ENCODE measurements at places on chromosomes 2 and 18.

DNA sequence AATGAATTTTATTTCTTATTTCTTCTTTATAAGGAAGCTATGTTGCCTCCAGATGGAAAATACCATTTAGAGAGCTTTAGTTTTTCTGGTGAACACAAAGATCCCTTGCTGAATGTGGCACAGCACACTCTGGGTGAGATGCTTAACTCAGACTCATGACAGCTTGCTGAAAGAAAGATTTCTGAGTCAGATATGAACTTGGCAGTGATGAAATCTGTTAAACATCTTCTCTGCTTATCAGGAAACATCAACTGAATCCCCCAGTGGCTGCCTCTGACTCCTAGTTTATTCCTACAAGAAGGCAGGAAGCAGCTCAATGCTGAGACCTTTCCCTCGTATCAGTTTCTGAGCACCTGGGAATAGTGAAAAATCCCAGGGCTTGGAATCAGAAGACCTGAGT lies 162.8 kb downstream of the OSR1 start:
- DNase-seq = no peak

- DNase-seq = no peak
These were observed 3.7 kb upstream of the UGT1A6 start for GRCh38 chr2:233689031-233689430.

GRCh38 chr2:28068088-28068487 lies 177.6 kb downstream of the BABAM2 start:
- no peak for DNase-seq

DNA sequence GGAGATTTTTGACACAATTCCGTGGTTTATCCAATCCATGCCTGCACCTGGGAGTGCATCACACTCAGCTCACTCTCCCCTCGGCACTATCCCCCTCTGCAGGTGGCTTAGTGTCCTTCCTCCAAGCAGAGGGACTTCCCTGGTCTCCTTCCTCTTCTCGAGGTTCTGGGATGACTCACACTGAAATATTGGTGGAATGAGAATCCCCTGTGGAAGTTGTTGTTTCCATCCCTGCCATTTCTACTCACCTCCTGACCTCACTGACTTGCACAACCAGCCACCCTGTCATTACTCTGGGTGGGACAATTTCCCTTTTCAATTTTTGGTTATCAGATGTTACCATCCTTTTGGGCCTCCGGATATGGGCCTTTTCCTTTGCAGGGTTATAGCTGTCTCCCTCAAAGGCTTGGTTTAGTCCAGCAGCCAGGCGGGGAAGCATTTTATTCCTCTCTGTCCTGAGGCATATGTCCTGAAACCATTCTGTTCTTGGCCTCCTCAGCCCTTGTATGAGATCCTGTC lies 59.9 kb downstream of the PTPRM start:
- DNase-seq = no peak

DNA sequence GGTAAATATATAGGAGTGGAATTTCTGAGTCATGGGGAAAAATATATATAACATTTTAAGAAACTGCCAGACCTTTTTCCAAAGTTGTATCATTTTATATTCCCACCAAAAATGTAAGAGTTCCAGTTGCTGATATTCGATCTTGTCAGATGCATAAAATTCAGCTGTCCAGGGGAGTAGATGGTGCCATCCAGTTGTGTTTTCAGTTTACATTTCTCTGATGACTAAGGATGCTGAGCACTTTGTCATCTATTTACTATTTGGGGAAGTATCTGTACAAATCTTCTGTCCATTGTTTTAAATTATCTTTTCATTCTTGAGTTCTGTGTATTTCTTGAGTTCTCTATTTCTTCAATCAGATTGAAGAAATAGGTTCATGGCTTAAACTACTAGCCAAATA lies 126.1 kb downstream of the RTN4 start:
- no peak for DNase-seq
